ENCODE measurements at places on chromosomes 11 and 22.
A peak's percentile ranks its signal among the peaks of the same experiment; 100 is the strongest.

DNA sequence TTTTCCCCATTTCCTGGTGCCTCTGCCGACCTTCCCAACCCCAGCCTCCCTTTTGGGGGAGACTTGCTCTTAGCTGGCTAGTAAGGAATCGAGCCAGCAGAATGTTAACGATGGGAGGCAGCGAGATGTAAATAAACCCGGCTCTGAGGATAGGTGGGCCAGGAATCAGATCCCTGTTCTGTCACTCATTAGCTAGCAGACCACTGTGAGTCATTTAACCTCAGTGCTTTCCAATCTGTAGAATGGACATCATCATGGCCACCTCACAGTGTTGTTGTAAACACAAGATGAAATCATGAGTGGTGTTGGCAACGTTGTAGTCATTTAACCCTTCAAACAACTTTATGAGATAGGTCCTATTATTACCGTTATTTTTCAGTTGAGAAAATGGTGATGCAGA, 208.6 kb downstream of the KIRREL3 start:
- no peak for DNase-seq

DNA sequence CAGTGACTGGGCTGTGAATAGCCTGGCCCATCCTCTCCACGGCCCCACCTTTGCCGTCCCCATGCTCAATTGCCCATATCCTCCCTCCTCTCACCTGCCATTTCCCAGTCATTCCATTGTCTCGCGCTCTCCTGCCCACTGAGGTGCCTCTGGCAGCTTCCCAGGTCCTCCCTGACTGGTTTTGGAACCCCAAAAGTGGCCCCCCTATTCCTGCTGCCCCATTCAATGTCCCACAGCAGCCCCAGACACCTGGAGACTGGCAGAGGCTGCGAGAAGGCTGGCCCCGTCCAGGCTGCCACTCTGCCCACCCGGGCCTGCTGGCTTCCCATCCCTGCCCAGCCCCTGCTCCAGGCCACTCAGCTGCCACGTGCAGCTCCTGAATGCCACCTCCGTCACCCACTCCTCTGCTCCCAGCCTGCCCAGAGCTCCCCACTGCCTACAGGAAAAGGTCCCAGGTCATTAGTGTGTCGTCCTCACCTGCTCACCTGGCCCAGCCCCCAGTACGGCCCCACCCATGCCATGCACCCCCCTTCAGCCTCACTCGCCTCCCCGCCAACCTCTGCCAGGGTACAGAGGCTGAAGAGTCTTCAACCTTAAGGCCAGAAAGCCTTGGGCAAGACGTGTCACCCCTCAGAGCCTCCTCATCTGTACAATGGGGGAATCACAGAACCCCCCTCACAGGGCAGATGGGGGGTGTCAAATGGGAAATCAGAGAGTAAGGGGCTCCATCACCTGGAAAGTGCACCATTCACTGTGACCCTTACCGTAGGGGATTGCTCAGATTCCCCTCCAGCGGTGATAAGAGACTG, 37.5 kb downstream of the KCNJ4 start:
- DNase-seq: no peak

DNA sequence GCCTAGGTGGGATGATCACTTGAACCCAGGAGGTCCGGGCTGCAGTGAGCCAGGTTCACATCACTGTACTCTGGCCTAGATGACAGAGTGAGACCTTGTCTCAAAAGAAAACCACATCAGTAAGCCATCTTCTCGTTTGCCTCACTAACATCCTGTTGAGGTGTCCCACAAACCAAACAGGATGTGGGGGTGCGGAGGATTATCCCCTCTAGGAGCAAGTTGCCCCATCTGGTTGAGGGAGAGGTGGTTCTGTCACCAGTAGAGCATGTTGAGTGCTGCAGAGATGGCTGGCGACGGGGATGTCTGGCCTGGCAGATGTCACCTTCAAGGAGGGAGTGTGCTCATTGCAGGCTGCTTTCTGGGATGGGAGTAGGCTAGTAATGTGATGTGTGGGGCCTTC, 72.4 kb downstream of the ZNRF3 start:
- DNase-seq: no peak

- peak; percentile 23 for DNase-seq
Observed at GRCh38 chr11:534396-535209, 773 bp downstream of the HRAS start.
